NCI-H2171 treated with DMSO at 0.1 percent for 48 hours (cell line): ENCODE measurements at places on chromosomes 4 and X.

GRCh38 chr4:180710628-180711337 lies 1532.4 kb upstream of the TENM3 start:
- DNase-seq: no peak

DNA sequence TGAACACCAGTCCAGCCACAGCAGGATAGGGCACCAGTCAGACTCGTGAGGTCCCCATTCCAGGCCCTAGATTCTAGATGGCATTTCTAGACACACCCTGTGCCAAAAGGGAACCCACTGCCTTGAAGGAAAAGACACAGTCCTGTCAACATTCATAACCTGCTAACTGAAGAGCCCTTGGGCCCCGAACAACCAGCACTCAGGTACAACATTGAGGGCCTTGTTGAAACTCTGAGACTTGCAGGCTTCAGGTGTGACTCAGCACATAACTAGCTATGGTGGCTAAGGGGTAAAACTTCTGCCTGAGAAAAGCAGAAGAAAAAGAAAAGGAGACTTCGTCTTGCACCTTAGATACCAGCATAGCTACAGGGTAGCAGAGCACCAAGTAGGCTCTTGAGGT lies 252.9 kb upstream of the GRID2 start:
- no peak for DNase-seq

DNA sequence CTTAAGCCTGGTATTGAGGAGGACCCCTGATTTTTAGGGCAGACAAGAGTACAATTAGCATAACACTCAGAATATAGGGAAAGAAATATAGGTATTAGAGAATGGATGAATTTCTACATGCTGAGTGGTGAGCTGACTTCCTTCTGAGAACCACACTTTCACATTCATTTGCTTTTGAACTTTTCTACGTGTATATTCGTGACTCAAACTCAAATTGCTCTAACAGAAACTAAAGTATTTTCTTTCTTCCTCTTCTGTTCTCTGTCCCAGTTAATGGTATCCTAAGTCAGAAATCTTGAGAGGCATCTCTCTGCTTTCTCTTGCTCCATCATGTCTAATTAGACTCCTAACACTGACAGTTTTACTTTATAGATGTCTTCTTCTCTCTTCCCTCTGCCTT lies 103.2 kb upstream of the CITED1 start:
- no peak for DNase-seq

- no peak for DNase-seq
Measured at GRCh38 chr4:16530688-16531635, 304.7 kb upstream of the TAPT1 start.

GRCh38 chr4:80918004-80918403 lies 112.5 kb upstream of the BMP3 start:
- DNase-seq: no peak

DNA sequence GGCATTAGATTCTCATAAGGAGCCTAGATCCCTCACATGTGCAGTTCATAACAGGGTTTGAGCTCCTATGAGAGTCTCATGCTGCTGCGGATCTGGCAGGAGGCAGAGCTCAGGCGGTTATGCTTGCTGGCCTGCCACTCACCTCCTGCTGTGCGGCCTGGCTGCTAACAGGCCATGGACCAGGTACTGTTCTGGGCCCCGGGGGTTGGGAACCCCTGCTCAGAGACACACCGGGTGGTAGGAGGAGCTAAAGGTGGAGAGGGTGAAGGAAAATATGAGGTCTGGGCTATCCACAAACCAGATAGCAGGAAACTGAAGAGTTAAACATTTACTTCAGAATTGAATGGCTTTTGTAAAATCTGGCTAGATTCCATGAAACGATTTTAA lies 5.9 kb upstream of the F11 start:
- DNase-seq: no peak

DNA sequence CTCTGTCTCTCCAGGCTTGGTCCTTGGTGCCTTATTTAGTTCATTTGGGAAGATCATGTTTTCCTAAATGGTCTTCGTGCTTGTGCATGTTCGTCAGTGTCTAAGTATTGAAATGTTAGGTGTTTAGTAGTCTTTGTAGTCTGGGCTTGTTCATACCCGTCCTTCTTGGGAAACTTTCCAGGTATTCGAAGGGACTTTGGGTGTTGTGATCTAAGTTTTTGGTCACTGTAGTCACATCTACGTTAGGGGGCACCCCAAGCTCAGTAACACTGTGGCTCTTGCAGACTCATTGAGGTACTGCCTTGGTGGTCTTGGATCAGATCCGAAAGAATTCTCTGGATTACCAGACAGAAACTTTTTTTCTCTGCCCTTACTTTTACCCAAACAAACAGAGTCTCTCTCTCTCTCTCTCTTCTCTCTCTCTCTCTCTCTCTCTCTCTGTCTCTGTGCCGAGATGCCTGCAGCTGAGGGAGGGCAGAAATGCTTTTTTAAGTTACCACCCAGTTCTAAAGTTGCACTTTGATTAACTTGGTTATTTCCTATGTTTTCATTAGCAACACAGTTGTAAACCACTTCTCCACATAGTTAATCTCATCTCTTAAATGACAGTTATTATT lies 67.6 kb upstream of the SLC7A3 start:
- DNase-seq: peak; percentile 20

DNA sequence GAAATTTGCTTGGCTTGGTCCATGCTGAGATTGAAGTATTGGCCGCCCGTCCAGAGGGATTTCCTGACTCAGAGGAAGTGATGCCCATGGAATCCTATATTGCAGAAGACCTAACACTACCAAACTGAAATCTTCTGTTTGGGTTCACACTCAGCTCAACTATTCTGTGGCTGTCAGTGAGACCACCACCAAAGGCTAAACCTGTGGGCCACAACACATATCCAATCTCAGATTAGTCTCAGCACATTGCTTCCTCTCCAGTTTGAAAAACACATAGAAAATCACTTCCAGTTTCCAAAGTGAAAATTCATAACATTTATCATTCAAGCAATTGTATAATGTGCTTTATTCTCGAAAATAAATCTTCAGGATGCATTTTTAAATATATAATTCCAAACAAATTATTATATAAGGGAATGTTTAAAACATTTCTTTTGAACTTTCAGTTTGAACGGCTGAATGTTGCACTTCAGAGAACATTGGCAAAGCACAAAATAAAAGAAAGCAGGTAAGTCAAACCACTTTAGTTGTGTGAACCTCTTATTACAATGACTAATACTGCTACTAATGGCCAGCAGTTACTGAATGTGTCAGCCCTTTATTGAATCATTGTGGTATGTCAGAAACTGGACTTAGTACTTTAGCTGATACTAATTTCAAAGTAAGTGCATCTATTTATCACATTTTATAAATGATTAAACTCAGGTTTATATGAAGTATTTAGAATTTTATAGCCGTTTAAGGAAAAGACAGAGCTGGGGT lies 37.0 kb downstream of the GUCY1A1 start:
- no peak for DNase-seq

- no peak for DNase-seq
Measured at GRCh38 chr4:73862322-73862721, 6.9 kb upstream of the CXCL1 start.

DNA sequence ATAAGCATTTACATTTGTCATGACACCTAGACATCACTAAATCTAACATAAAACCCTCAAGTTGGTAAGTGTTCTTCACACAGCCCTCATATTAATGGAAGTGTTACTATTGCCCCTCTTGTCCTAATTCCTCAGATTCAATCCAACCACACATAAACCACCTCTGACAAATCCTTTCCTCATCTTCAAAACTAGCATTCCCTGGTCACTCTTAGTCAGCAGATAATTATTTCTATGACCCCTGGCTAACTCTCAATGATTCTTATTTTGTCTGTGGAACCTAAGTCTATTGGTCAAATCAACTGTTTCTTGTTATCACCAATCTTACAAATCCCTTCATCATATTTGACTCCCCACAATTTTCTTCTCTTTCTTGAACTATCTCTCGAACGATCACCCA lies 168.6 kb downstream of the PPP3CA start:
- no peak for DNase-seq

DNA sequence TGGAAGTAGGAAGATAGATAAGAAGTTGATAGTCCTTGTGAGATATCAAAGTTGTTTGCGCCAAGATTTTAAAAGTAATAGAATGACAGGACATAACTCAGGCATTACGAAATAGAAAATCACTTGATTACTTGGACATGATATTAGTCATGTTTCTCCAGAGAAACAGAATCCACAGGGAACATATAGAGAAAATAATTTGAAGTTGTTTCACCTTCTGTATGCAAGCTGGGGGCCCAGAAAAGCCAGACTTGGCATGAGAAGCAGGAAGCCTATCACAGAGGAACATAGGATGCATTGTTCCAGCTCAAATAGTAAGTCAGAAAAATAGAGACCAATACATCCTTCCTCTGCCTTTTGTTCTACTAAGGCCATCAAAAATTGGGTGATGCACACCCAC lies 715.9 kb downstream of the TECRL start:
- DNase-seq: no peak

GRCh38 chr4:13963601-13964000 lies 336.1 kb upstream of the BOD1L1 start:
- DNase-seq: no peak

DNA sequence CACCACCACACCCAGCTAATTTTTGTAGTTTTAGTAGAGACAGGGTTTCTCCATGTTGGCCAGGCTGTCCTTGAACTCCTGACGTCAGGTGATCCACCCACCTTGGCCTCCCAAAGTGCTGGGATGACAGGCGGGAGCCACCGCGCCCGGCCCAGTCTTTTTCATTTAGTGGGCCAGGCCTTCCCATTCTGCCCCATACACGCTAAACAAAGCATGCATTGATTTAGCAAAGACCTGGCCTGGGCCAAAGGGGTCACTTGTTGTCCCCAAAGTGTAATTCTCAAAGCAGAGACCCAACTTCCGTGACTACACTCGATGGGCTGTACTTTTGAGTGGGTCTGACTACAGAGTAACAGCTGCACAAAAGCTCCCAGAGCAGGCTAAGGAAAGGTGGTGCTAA lies 29.2 kb downstream of the CNGA2 start:
- DNase-seq: no peak

GRCh38 chr4:158710814-158711213 lies 12.4 kb downstream of the PPID start:
- DNase-seq: peak; percentile 1

- DNase-seq: peak; percentile 53
Measured at GRCh38 chrX:72540318-72540717, 32.3 kb downstream of the HDAC8 start.

DNA sequence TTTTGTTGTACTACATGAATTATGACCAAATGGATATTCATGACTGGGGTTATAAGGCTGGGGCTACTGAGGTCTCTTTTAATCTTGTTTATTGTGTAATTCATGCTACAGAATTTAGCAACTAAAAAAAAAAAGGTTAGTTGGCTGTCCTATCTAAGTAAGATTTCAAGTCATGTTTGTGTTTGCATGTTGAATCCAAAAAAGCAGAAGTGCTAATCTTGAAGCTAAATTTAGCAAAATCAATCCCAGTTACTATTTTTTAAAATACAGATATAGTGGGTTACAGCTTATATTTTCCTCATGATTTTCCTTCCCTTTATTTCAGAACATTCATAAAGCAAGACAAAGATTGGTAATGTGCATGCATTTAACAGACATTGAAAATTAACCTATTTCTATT lies 19.4 kb downstream of the MTMR1 start:
- no peak for DNase-seq

GRCh38 chr4:107008115-107008514 lies 28.0 kb downstream of the DKK2 start:
- no peak for DNase-seq

DNA sequence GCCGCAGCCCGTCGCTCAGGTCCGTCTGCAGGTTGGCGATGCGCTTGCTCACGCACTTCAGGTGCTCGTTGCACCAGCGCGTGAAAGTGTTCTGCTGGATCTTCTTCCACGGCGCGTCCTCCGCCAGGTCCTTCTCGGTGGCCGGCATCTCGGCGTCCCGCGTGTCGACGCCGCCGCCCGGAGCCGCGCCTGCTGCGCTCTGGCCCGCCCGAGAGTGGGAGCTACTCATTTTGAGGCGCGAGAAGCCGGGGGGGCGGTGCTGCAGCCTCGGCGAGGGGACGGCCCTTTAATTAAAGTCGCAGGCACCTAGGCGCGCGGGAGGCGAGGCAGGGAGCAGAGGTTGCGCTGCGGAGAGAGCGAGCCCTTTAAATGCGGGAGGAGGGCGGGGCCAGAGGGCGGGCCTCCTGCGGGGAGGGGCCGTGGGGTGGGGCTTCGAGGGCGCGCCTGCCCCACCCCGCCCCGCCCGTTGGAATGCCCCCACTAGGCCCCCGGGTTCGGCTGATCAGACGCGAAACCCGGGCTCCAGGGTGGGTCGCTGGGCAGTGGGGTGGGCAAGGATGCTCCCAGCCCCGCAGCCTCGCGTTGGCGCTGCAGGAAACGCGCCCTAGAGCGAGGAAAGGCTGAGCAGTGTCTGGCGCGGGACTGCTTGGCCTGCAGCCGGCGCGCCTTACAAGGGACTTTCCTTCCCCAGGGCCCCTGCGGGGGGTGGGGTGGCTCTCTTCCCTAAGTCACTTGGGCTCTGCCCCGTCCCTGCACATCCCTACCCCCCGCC lies 3.2 kb downstream of the FLNA start:
- DNase-seq: peak; percentile 84

GRCh38 chr4:31338000-31338399 lies 617.8 kb downstream of the PCDH7 start:
- no peak for DNase-seq

- DNase-seq: no peak
Measured at GRCh38 chr4:8851321-8852117, 20.1 kb downstream of the HMX1 start.

GRCh38 chr4:128234836-128235235 lies 52.8 kb downstream of the PGRMC2 start:
- DNase-seq: no peak

GRCh38 chr4:174105202-174105601 lies 178.3 kb downstream of the FBXO8 start:
- no peak for DNase-seq

- DNase-seq: no peak
Measured at GRCh38 chrX:136867096-136867491, 13.4 kb downstream of the RBMX start.

DNA sequence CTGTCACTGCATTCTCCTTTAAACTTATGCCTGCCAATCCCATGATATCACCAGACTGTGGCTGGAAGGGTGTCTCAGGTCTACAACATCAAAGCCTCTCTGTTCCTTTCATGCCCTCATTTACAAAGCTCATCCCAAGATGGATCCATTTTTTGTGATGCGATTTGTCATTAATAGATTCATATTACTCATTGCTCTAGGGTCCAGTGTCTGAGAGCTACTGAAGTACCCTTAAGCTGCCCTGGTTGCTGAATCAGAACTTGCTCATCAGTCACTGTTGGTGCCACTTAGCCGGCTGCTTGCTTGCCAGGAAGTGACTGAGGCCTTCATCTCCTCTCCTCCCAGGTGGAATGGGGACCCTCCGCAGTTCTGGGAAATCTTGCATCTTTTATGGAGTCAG lies 395.5 kb upstream of the BOD1L1 start:
- DNase-seq: no peak

GRCh38 chr4:145103496-145103895 lies 5.4 kb downstream of the ABCE1 start:
- no peak for DNase-seq

GRCh38 chr4:87506974-87507701 lies 22.0 kb downstream of the SPARCL1 start:
- no peak for DNase-seq
